Common myeloid progenitor, CD34-positive (primary cell): ENCODE measurements at places on chromosomes 5 and 9.

DNA sequence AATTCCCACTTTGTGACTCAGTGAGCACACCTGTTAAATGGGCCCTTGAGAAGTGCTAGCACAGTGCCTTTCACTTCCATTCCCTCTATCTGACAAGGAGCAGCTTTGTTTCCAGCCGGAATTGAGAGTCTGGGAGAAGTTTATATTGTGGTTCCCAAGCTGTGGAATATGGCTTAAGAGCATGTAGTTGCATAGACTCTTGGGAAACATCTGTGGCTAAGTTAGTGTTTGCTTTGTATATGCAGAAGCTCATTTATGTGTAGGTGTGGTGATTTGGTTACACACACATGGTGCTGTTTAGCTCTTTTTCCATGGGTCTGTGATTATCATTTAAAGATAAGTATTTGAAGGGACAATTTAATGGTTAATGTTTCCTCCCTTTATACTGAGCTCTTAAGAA is 110.5 kb upstream of the HMHB1 start:
- DNase-seq: no peak

- DNase-seq: no peak
These were observed 100.0 kb downstream of the ACTBL2 start for GRCh38 chr5:57382655-57383054.

GRCh38 chr5:94433397-94434163 is 184.8 kb downstream of the KIAA0825 start:
- peak; percentile 51 for DNase-seq

DNA sequence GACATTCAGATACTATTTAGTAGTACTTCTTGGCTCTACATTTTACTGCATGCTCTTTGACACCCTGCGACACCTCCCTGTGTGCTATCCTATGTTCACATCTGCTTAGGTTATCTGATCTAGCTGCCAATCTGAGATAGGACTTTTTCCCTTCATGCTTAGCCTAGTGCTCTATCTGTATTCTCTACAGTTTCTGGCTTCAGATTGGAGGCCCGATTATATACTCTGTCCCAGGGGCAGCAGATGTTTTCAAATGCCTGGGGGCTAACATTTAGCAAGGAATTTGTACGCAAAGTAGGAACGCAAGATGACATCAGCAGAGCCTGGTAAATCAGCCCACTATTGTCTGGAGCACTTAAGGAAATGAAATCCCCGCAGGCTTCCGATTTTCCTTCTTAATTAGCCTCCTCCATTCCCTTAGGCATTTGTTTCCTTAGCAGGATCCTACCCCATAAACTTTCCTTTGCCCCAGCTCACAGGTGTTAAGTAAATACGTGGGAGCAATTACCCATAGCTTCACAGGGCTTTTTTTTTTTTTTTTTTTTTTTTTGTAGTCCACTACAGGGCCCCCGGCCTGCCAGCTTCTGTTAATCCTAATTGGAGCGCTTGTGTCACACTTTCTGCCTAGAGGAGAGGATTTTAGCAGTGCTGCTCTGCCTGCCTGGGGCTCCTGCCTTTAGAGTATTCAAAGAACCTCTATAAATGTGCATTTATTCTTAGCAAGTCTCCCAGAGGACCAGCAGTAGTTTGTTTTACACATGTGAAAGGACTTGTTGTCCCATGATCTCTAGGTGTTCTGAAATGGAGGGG is 61.1 kb upstream of the LPAR1 start:
- DNase-seq: no peak

GRCh38 chr5:4418084-4418483 is 722.0 kb upstream of the ADAMTS16 start:
- DNase-seq: no peak

DNA sequence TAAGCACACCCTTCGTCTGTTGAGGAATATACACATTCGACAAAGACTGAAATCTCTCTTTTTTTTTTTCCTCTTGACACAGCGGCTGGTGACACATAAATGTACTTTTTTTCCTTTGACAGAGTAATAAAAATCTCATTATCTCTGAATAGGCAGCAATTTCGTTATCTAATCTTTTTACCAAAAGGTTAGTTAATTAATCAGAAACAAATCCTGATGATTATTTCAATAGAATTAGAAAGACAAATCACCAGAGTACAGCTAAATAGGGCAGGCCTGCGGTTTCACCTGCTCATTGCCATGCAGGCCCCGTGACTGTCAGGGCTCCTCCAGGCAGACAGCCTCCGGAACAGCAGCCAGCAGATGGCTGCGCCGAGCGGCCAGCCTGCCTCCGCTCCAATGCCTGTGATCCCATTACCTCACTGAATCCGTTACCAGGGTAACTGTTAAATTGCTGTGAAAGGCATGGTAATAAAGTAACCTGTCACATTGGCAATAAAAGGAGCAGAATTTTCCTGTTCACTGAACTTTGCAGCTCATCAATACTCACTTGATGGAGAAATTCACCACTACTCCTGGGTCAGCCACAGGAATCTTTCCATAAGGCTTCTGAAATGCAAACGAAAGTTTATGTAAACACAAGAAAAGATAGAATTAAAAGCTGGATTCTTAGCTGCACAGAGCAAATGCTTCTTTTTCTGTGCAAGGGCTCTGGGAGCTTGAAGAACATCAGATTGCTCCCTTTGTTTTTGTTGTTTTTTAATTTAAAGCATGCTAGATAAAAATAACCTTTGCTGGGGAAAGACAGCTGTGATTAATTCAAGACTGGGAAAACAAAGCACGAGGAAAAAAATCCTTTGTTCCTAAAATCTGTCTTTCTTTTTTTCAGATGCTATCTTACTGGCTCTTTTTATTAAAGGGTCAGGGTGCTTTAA is 666.4 kb upstream of the ZNF608 start:
- peak; percentile 88 for DNase-seq

DNA sequence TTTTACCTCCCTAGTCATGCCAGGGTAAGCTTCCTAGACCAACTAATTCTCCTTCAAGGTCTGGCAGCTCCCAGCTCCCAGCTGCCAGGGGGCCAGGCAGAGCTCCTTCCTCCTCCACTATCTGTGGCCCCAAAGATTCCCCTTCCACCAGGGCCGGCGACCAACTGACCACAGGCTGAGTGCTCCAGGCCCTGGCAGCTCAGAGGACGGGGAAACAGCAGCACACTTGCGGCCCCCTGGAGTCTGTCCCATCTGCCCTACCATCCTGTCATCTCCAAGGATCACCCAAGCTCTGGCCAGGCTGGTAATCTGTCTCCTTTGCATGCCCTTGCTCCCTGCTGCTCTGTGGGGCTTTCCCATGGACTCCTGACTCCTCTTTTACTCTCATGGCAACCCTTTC is 31.2 kb upstream of the BASP1 start:
- no peak for DNase-seq

DNA sequence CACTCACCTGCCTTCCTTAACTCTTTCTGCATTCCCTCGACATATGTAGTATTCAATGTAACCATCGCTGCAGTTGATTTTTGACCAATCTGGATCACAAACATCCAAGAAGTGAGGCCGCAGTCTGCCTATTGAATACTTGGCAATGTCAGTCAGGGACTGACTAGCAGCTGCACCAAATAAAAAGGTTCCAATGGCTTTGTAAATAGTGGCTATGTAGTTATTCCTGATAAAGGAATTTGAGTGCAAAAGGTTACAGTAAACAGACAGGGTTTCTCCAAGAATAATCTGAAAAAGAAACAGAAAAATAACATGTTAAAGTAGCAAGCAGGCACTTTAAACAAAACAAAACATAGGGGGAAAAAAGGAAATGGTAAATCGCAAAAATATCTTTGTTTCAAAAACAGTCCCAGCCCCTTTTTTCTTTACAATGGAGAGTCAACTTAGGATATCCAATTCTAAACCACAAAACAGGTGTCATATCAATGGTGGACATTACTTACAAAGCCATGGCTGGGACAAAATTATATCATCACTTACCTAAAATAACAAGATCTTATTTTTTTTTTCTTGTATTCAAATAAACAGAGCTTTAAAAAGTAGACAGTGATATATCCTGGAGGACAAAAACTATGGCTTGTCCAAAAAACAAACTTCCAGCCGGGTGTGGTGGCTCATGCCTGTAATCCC is 66.8 kb downstream of the PLPP1 start:
- no peak for DNase-seq

DNA sequence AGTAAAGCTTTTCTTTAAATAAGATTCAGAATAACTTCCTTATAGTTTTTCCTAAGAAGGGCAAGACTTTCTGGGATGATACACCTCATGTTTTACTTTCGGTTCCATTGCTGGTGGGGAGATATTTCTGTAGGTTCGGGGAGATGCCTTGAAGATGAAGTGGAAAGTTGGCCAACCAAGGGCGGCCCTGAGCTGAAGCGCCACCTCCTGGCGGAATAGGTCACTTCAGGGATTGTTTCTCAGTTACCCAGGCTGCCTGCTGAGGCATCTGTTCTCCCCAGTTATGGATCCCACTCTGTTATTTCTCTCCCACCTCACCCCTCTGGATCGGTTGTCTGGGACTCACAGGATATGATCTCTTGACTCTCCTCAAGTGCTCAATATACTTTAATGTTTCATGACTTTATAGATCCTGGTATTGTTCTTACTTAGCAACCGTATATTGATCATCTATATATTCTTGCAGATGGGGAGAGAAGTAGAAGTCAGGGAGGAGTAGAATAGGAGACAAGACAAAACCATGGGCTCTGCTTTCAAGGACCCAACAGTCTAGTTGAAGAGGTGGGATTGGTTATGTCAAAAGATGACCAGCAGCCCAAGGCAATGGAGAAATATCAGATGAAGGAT is 23.4 kb downstream of the MEGF10 start:
- DNase-seq: peak; percentile 43

- no peak for DNase-seq
These were observed 2.1 kb downstream of the SYNPO start for GRCh38 chr5:150642567-150642927.

DNA sequence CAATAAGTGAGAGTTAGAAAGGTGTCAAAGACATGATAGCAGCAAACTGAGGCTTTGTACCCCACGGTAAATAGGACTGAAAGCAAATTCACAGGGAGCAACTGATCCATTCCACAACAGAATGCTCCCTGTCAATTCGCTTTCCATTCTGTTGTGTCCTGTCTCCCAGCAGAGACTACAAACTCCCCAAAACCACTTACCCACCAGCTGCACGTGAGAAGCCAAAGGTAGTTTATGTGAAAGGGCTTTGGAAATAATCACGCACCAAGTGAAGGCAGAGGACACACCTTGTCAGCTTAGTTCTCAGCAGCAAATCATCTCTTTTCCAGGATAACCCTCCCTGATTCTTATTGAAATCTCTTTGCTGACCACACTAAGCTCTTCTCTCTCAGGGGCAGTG is 46.6 kb upstream of the IL17B start:
- no peak for DNase-seq

DNA sequence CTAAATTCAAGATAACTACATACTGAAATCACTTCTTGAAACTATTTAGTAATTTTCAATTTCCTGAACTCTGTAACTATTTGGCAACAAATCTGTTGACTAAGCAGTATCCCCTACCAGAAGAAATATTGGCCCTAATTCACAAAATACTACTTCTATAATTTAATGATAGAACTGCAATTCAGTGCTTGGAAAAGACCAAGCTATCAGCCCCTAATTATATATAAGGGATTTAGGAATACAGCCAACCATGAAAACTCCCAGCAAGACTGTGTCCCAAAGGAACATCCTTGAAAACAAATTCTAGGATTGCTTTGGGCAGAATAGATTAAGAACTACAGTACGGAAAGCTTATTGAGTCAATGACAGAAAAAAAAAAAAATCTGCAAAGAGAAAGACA is 169.2 kb downstream of the RAB3C start:
- no peak for DNase-seq

GRCh38 chr9:121833061-121833460 is 181.6 kb downstream of the DAB2IP start:
- no peak for DNase-seq

DNA sequence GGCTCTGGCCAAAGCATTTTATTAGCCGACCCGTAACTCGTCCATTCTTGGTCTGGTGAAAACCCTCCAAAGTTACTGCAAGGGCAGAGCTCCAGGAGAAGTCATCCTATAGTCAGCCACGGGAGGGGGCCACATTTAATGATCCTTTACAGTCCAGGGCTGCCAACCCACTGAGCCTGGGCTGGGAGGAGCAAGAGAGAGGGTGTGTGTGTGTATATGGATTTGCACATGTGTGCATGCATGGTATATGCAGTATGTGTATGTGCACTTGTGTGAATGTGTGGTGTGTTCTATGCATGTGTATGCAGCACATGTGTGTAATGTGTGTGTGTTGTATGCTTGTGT is 4.2 kb upstream of the RASGEF1C start:
- DNase-seq: no peak

DNA sequence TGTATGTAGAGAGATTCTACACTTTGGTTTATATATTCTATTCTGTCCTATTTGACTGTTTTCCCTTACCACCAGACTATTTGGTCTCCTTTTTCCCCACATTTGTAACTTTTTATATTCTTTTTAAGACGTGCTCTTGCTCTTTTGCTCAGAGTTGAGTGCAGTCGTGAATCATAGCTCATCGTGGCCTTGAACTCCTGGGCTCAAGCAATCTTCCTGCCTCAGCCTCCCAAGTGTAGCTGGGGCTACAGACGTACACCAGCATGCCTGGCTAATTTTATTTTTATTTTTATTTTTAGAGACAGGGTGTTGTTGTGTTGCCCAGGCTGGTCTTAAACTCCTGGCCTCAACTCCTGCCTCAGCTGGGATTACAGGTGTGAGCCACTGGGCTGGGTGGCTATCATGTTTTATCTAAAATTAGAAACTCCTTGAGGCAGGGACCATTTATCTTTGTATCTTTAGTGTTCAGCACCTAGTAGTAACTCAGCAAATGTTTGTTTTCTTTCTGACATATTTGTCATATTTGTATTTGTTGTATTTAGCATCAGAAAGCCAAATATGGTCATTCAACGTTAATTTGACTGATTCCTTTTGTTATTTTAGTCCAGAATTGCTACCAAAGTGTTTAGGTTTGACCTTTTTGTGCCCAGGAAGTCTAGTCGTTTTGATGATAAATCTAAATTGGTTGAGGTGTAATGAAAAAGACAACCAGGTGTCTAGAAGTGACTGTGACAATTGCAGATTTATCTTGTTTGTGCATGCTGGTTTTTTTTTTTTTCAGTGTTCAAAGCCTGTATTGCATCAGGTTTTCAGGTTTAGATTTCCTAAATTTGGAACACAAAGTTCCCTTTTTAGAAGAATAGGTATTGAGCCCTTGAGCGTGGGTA is 44.3 kb downstream of the ERBIN start:
- no peak for DNase-seq

DNA sequence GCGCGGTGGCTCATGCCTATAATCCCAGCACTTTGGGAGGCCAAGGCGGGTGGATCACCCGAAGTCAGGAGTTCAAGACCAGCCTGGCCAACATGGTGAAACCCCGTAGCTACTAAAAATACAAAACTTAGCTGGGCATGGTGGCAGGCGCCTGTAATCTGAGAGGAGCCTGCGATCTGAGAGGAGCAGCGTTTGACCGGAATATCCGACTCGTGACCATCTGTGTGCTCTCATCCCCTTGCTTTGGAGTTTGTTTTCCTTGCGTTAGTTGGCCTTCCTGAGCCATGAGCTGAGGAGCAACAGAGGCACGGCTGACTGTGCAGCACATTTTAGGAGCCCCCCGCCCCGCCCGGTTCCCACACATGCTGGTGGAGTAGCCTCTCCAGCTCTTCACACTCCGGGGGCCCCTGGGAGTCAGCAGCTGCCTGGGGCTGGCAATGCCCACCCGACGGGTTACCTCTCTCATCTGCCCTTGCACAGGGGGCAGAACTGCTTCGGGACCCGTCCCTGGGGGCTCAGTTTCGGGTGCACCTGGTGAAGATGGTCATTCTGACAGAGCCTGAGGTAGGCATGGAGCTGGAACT is 3.0 kb downstream of the ADAMTS13 start:
- DNase-seq: no peak

GRCh38 chr5:122385808-122386207 is 73.8 kb downstream of the SNCAIP start:
- no peak for DNase-seq
